Glutamatergic neuron (in vitro differentiated cells): ENCODE measurements at places on chromosomes 11 and 22. TPM values are rescaled to one million over a fixed set of nuclear protein-coding genes. Genes with fewer than 3 reads are reported as not detected.

Gene CELSR1
- 0.27 TPM for total RNA-seq

Gene KCNQ1
- 0.44 TPM for total RNA-seq

Gene GSTT2B
- total RNA-seq = 11.9 TPM

Gene AQP11
- 2.0 TPM for total RNA-seq

Gene FAM83F
- total RNA-seq = 1.1 TPM

Gene NXPE2
- not detected for total RNA-seq

Gene SBF1
- total RNA-seq = 206 TPM

DNA sequence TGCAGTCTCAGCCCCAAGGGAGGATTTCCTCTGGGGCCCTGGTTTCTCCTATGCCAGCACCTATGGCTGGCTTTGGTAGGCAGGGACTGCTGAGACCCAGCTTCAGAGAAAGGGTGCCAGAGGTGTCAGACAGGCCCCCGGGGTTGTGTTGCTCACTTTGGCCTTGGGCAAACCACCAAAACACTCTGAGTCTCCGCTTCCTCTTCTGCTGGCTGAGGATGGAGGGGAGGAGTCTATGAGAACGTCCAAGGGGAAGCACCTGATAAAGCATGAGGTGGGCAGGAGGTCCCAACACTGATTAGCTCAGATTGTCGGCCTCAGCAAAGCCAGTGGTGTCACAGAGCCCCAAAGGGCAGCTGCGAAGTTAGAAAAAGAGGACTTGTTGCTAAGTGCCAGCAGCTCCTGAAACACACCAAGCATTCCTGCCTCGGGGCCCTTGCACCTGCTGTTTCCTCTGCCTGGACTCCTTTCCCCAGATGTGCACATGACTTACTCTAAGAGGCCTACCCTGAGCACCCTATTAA is 10.5 kb downstream of the SMTNL1 start:
- no peak for DNase-seq

DNA sequence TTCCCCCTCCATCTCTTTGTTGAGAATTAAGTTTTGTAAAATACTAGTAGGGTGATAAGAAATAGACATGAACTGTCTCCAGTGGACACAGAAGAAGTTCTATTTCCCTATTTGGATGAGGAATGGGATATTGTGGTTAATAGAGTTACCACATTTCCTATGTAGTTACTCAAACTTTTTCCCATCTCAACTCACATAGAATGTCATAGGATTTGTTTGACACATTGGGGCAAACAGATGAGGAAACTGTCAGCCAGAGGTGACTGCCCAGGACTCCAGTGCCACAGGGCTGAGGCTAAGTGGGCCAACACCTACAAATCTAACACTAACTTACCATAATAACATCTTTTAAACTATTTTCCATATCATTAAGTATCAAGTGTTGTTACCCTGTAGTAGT is 58.3 kb downstream of the CCDC83 start:
- no peak for DNase-seq

GRCh38 chr11:128374026-128374425 is 213.3 kb downstream of the ETS1 start:
- DNase-seq = no peak

DNA sequence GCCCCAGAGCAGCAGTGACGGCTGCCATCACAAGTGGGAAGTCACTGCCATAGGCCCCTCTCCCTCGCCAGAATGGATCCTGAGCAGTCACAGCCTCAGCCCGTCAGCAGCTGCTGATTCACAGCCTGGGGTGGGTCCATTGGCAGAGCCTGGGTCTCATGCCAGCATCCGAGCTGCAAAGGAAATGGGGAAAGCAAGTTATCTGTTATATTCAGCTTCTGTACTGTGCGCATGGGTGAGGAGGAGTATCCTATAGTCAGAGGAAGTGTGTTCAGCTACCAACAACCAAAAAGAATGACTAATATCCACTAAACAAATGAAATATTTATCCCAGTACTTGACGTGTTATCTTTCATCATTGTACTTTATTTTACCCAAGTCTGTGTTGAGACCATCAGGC is 119.7 kb downstream of the RCN1 start:
- no peak for DNase-seq

GRCh38 chr22:38327805-38328204 is 10.6 kb upstream of the CSNK1E start:
- DNase-seq = no peak

- peak; percentile 94 for DNase-seq
Measured at GRCh38 chr22:45671783-45672563, at the start of gene ATXN10. ATXN10 (plus strand) TSS chr22:45671834; CDS start chr22:45672064, 230 bp downstream.

GRCh38 chr11:61113201-61113600 is 10.9 kb downstream of the CD5 start:
- no peak for DNase-seq

DNA sequence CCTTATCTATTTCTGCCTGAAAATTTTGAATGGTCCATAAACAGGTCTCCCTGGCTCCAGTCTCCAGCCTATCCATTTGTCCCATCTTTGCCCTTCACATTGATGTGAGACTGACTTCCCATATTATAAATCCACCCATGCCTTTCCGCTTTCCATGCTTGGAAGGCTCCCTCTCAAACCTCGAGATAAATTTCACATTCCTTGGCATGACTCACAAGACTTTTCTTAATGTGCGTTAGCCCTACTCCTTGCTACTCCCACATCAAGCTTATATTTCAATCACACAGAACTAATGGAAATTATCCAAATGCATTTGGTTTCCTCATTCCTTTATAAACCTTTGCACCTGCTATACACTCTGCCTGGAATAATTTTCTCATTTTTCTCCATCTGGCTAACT is 163.7 kb upstream of the NTM start:
- no peak for DNase-seq

DNA sequence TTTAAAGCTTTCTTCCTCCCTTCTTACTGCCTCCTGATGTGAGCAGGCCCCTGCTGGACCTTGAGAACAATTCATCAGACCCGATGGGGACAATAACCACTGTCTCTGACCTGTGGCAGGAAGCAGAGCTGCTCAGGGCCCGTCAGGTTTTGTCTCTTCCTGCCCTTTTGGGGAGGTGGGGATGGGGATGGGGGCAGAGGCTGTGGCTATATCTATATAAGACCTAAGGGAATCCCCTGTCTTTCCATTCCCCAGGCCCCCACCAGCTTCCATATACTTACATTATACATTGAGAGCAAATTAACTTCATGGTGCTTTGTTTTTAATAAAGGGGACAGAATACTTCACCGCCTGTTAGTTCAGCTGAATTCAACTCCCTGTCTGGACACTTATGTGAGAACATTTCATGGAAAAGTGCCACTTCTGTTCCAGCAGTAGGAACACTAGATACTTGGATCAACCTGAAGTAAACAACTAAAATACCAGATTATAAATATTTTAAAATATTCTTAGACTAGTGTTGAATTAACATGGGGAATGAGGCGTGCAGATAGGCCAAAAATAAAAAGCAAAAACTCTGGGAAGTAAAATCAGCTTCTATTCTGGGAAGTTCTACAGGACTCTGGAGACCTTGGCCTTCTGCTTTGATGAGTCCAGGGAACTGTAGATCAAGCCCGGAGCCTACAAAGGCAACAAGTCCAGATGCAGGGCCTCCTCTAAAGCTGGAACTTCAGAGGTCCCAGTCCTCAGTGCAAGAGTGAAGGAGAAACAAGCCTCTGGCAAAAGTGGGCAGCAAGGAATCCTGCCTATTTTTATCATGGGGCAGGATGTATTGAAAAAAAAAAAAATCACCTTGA is 11.1 kb downstream of the ZP1 start:
- no peak for DNase-seq

DNA sequence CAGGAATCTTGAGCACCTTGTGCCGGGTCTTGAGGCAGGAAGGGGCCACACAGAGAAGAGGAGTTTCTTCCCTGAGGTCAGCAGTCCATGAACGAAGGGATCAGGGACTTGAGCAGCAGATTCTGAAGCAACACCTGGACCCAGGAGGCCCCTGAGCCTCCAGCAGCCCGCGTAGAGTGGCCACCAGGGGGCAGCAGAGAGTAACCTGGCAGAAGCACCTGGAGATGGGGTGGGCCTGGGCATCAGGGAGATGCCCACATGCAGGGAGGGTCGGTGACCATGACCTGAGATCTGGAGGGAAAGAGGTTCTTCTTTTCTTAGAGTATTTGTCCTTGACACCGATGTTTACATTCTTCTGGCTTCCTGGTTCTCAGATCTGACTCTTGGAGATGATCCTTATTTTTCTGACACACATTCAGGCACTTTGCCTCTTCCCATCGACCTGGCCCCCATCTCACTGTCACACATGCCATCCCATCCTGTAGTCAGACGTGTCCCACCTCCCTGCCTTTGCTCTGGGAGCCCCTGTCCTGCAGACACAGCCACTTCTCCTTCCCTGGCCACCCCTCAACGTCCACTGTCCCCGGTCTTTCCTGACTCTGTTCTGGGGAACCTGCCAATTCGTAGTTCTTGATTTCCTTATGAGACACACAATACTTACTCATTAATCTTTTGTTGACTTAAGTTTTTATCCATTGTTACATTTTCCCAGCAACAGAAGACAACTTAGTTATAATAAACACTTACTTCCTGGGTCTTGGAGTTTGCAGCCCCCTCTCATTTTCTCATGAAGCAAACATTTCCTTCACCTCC is 66.5 kb downstream of the GGTLC2 start:
- peak; percentile 73 for DNase-seq

GRCh38 chr22:46754110-46754799 is 8.2 kb upstream of the TBC1D22A start:
- DNase-seq = no peak

DNA sequence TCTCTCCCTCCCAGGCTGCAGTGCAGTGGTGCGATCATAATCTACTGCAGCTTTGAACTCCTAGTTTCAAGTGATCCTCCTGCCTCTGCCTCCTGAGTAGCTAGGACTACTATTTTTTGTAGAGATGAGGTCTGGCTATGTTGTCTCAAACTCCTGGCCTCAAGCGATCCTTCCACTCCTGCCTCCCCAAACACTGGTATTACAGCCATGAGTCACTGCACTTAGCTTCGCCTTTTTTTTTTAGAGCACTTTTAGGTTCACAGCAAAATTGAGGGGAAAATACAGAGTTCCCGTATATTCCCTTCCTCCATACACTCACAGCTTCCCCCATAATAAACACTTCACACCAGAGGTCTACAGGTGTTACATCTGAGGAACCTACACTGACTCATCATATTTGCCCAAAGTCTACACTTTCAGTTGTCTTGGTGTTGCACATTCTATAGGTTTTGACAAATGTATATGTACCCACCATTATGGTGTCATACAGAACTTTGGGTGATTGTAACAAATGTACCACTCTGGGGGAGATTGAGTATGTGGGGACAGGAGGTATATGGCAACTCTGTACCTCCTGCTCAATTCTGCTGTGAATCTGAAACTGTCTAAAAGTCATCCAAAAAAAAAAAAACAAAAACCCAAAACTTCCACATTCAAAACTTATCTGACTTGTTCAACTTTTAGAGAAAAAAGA is 11.3 kb upstream of the SLC37A4 start:
- DNase-seq = no peak

- DNase-seq = no peak
Measured at GRCh38 chr11:103327721-103328120, 218.5 kb downstream of the DYNC2H1 start.

- no peak for DNase-seq
Measured at GRCh38 chr11:89235976-89236375, 58.3 kb downstream of the TYR start.

GRCh38 chr22:42716221-42716620 is 4.4 kb downstream of the A4GALT start:
- no peak for DNase-seq

- DNase-seq = no peak
Measured at GRCh38 chr22:21669026-21669425, 3.2 kb downstream of the PPIL2 start.

DNA sequence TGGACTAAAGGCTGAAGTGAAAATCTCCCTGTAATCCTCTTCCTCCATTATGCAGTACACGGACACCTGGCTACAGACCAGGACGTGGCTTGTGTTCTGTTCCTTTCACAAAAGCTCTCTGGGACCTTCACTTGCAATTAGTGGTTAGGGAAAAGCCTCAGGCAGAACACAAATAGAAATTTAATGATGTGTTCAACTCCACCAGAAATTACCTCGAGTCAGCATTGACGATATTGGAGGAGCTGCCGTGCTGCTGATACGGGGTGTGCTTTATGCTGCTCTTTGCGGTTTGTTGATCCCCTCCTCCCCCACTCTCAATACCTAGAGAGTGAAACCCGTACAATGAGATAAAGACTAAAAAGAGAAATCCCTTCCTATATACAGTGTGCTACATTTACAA is 48.9 kb downstream of the POLD3 start:
- DNase-seq = no peak

- no peak for DNase-seq
Measured at GRCh38 chr11:123286761-123287160, 91.7 kb upstream of the CLMP start.

GRCh38 chr22:22479999-22480532 is 28.5 kb downstream of the ZNF280B start:
- no peak for DNase-seq

DNA sequence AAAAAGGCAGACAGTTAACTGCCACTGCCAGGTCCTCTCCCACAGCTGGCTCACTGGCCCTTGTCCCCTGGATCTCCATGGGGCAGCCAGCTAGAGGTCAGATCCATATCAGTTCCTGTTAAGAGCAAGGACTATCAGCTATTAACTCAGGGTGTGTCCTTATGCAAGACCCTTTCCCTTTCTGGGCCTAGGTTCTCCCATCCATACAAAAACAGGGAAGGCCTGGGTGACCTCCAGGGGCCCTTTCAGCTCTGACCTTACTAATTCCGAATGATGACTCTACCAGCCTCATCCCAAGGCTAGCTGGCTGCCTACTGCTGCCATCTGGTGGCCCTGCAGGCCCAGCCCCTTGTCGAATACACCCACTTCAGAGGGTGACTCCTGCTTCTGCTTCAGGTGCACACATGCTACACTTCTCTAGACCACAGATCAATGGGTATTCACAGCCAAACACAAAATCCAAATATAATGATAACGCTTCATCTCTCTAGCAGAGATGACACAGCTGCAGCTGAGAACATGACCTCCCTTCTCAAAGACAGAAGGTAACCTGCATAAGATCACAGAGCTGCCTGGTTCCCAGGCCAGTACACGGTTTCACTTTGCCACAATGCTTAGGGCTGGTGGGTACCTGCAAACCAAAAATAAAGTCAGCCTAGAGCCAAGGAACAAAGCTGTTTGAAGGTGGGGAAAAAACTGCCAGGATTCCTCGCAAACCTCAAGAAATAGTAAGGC is 34.1 kb downstream of the SERGEF start:
- DNase-seq = peak; percentile 83

DNA sequence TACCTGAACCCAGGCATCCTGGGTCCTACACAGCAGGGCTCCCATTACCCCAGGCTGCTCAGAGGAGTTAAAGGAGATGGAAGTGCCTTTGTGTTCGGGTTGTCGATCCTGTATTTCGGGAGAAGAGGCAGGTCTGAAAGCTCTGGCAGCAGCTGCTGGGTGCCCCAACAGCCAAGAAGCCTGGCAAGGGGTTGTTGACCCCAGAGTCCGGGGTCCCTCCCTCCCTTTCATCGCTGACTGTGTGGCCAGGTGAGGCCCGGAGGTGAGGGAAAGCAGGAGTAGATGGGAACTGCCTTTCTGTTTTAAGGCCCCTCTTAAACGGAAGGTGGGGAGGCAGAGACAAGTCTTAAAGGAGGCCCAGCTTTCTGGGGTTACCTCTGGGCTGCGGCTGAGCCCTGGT is 106.0 kb upstream of the SYT13 start:
- no peak for DNase-seq

- no peak for DNase-seq
Measured at GRCh38 chr11:130725421-130726233, 190.7 kb downstream of the SNX19 start.
